CD4-positive, alpha-beta memory T cell (primary cell): ENCODE measurements at places on chromosomes 11 and 22.

DNA sequence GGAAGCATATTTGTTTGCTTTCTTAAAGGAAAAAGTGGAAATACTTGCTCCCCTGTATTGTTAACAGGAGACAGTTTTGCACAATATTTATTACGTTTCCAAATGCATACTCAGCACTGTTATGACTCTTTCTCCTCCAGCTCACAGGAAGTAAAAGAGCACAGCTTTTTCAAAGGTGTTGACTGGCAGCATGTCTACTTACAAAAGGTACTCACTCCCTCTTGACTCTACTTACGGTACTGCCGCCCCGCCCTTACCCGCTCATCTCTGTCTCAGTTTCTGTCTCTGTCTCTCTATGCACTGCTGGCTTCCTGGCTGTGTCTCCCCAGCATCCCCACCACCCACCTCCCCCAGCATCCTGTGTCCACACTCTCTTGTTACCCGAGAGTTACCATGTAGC lies 32.2 kb upstream of the MYO18B start:
- DNase-seq: no peak

GRCh38 chr11:119093942-119094815 lies 7.5 kb downstream of the DPAGT1 start:
- peak; percentile 21 for DNase-seq

GRCh38 chr11:55658608-55659007 lies 3.4 kb upstream of the OR4C6 start:
- DNase-seq: no peak

GRCh38 chr22:28670161-28670560 lies 9.5 kb downstream of the TTC28 start:
- no peak for DNase-seq

DNA sequence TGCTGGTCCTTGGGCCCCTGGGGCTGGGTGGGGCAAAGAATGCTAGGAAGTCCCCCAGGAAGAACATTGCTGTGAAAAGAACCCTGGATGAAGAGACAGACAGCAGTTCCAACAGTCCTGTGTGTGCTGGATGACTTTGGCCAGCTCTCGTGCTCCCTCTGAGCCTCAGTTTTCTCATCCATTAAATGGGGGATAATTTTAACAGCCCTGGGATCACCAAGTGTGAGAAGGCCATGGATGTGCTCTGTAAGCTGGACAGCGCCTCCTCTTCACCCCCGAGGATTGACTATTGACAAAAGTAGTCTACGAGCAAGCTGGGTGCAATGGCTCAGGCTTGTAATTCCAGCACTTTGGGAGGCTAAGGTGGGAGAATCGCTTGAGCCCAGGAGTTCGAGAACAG lies 2.5 kb downstream of the LARGE2 start:
- DNase-seq: no peak

- no peak for DNase-seq
Observed at GRCh38 chr22:46842606-46843005, 80.2 kb downstream of the TBC1D22A start.

DNA sequence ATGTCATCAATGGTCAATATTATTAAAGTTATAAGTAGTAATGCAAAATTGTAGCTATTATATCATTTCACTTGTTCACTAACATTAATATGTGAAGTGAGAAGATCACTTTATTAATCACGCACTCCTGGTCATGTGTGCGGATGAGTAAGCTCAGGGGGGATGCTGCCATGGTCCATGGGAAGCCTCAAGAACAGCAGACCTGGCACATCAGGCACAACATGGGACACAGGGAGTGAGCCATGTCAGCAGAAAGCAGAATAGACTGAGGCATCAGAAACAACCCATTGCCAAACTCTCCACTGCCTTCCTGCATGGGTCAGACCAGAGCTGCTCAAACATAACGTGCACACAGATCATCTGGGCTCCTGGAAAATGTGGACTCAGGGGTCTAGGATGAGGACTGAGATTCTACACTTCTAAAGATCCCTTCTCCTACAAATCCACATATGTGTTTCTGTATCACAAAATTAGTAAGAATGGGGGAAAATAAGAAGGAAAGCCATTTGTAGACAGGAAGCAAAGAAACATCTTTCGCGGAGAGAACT lies 63.8 kb upstream of the VPREB1 start:
- DNase-seq: no peak

- no peak for DNase-seq
Observed at GRCh38 chr11:71558996-71559395, 6.4 kb upstream of the KRTAP5-10 start.

- DNase-seq: no peak
Observed at GRCh38 chr11:66414120-66414934, 6.5 kb upstream of the NPAS4 start.

DNA sequence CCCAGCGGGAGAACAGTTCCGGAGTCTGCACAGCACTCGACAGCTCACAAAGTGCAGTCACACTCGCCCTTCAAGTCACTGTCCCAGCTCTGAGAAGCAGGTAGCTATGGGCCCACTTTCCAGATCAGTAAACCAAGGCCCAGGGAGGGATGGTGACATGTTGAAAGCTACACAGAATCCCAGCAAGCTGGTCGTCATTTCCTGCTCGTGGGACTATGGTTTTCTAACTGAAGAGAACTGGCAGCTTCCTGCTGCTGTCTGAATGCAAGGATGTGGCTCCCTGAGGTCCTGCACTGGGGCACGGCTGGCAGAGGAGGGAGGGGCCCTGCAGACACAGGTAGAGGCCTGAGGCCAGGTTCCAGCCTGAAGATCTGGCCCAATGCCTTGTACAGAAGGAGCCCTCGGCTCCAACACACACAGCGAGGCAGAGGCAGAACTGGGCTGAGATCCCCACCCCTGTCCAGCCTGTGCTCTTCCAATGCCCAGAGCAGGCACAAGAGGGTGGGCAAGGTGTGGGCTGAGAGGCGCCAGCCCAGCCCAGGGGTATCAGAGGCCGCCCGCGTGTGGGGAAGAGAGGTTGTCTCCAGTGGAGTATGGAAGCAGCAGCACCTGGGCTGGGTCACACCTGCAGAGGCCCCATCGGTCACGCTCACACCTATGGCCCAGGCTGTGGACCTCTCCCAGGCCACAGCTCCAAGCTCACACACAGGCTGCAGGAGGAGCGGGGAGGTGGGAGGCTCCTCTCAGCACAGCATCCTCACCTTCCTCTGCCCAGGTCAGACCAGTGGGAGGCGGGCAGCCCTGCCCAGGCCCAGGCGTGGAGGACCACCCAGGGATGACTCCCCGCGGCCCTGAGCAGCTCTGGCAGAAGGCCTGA lies 119.2 kb downstream of the PHF21B start:
- no peak for DNase-seq
